ENCODE measurements at places on chromosomes 13 and 19.

- DNase-seq: no peak
Measured at GRCh38 chr19:30812099-30812678, 440.0 kb downstream of the ZNF536 start.

GRCh38 chr13:33544308-33544707, 258.8 kb upstream of the STARD13 start:
- DNase-seq: no peak

DNA sequence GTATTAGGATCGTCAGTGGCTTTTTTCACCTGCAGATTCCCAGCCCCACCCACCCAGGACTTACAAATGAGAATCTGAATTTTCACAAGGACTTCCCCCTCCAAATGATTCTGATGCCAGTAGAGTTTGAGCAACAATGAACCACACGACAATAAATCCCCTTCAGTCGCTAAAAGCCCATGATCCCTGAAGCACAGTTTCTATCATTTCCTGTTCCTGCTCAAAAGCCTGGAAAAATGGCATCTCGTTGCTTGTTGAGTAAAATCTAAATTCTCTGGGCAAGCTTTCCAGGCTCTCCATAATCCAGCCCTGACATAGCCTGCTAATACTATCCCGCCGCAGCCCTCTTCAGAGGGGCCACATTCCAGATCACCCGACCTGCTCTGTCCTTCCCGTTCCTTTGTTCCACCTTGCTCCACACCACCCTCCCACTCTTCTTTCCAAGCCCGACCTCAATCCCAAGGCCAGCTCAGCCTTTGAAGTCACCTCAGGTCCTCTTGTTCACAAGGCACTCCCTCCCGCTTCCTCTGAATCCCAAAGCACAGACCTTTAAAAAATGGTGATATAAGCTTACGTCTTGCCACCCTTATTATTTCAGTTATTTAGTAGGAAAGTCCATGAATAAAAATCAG, 67.9 kb downstream of the NUFIP1 start:
- no peak for DNase-seq

DNA sequence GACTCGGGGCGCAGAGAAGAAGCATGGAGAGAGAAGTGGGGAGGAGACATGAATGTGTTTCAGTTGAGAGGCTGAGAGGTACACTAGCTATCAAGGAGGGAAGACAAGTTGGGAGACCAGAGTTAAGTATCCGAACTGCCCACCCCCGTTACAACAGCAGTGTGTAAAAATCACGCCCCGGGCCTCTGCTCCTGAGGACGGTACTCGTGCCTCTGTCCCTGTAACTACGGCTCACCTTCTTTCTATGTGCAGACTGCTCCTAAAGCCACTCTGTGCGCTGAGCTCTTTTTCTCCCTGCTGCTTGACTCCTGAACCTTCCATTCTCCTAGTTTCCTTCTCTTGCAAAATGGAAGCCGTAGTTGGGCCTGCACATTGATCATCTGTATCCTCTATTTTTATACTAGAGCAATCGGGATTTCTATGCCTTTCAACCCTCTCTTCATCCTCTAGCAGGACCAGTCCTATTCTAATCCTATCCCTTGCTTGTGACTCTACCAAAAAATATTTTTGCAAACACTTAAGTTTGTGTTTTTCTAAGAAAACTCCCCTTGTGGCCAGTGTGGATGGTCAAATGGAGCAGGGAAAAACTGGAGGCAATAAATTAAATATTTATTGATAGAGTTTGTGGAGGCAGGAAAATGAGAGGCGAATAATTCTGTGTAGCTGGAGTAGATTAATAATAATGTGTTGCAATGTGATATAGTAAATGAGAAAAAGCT, 569 bp downstream of the POLR1D start:
- no peak for DNase-seq

- DNase-seq: peak; percentile 32
Measured at GRCh38 chr13:99033814-99034213, 56.0 kb upstream of the DOCK9 start.

GRCh38 chr19:3062165-3063105, at the start of gene TLE5:
TSS of gene TLE5 (minus strand) at chr19:3062495. CDS start at chr19:3062200, 295 bp downstream.
- DNase-seq: peak; percentile 86

DNA sequence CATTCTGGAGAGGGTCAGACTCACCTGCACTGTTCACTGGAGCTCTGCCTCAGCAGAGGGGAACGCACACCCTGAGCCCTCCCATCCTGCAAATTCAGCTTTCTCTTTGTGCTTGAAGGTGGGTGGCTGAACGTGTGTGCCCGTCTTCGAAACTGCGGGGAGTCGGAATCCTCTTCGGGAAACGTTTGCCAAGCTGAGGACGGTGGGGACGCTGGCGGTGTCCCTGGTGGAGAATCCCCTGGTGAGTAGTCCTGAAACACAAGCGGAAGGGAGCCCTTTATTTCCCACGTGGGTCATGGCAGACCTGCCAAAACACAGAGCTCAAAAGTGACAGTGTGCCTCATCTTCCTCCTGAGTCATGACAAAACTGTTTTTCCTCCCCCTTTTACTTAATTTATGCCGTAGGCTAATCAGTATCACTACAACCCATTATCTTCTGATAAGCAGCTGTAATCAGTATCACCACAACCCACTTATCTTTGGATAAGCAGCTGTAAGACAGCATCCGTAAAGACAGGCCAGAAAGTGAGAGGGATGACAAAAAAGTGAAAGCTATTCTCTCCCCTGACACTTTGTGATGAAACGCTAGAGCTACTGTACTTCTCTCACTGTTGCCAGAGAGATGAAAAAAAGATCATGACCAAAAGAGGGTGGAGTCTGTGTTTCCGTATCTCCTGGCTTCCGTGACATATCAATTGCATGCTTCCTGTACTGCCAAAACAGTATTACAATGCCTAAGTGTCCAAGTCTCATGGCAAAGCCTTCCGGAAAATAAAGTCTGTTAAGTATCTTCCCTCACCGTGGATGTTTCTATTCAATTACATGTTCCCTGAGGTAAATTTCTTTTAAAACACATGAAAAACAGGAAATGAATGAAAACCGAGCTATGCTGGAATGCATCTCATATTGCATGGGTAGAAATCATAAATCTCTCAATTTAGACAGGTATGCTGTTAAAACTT, 155.5 kb downstream of the TBC1D4 start:
- peak; percentile 81 for DNase-seq

GRCh38 chr13:35448465-35448864, 28.0 kb downstream of the MAB21L1 start:
- no peak for DNase-seq

DNA sequence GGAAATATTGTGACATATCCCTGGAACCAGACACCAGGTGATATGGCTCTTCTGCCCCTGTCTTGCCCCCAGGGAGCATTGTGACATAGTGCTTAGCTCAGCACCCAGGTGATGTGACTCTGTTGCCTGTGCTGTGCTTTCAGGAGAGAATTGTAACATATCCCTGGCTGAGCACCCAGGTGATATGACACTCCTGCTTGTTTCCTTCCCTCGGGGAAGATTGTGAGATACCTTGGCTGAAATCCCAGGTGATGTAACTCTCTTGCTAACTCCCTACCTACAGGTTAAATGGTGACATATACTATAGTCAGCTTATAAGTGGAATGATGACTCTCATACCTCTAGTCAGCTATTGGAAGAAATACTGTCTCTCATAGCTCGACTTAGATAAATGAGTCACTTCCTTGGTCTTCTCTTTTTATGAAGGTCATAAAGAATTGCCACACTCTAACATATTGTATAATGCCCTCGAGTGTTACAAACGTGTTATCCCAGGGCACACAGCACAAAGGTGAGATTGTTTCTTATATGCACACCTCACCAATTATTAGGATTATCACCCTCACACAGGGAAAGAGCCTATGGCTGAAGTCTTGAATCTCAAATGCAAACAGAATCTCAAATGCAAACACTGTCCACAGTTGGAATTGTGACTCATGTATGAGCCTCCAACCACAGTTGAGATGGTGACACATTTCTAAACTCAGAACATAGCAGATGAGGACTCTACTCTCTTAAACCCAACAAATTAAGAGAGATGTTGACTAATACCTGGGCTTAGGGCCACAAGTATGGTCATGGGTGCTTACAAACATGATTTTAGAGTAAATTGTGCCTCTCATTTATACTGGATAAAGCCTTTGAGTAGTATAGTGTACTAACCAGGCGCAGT, 32.7 kb upstream of the ZNF254 start:
- DNase-seq: no peak

DNA sequence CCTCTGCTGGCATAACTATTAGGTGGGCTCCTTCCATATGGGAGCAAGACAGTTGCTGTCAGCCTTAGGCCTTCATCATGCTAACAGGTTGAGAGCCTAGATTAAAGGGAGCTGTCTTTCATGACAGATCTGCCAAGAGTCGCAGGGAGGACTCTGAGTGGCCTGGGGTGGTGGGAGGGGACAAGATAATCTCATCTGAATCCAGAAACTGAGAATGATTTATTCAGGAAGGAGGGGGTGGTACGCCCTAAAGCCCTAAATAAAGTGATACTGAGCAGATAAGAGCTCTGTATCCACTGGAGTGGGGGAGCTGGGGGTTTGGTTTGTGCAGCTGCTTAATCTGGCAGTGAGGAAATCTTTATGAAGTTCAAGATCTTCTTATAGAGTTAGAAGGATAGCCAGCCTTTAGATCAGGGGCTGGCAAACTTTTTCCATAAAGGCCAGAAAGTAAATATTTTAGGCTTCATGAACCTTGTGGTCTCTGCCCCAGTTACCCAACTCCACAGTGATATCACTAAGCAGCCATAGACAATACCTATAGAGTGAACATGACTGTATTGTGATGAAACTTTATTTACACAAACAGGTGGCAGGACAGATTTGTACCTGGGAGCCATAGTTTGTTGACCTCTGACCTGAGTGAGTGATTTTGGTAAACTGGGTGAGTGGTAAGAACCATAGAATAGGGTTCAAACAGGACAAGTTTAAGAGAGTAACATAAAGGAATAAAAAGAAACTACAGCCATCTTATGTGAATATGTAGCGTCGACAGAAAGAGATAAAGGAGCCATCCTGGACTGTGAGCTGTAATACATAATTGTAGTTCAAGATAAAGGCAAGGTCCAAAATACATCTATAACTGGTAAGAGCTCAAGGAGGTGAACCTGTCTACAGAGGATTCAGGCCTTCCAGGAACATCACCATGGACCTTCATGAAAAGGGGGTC, 9.8 kb upstream of the STK24 start:
- no peak for DNase-seq

- no peak for DNase-seq
Measured at GRCh38 chr19:23285948-23286347, 35.8 kb upstream of the ZNF724 start.

GRCh38 chr13:42967660-42968059, 24.4 kb downstream of the EPSTI1 start:
- DNase-seq: no peak

GRCh38 chr19:33641956-33642498, 20.3 kb downstream of the CHST8 start:
- DNase-seq: no peak

DNA sequence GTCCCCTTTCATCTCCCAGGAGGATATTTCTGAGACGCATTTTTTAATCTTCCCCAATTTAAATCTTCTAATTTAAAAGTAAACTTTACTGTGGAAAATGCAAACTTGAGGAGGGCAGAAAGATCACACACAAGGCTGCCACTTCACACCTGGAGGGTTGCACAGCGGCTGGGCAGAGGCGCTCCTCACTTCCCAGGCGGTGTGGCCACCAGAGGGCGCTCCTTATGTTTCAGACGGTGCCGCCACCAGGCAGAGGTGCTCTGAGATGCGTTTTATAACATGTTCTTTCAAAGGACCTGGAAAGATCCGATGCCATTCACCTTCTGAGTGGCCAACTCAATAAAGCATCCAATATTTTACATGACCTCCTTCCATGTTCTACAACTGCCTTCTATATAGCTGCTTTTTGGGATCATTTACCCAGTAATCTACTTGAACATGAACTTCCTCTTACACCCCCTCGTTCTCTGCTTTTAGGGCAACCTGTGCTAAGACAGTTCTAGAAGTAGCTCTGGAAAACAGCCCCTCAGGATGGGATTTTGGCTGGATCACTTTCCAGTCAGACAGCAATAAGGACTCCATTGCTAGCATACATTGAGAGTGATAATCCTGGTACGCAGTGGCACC, 14.8 kb upstream of the MTUS2 start:
- DNase-seq: no peak

DNA sequence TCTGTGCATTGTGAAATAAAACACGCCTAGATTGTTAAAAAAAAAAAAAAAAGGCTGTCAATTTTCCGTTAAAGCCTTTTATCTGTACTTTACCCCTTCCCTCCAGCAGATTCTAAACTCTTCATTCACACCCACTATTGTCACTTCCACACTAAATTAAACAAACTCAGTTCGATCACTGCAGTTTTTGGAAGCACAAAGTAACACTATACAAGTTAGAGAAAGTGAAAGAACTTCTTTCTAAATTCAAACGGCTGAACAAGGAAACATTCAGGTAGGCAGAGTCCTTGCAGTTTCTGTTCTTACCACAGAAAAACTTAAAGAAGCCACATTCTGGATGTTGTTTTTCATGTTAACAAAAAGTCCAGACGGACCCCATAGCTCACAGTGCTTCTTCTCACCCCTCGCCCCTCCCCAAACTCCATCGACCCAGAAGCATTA, 27.5 kb upstream of the UBE2L5 start:
- DNase-seq: peak; percentile 54

DNA sequence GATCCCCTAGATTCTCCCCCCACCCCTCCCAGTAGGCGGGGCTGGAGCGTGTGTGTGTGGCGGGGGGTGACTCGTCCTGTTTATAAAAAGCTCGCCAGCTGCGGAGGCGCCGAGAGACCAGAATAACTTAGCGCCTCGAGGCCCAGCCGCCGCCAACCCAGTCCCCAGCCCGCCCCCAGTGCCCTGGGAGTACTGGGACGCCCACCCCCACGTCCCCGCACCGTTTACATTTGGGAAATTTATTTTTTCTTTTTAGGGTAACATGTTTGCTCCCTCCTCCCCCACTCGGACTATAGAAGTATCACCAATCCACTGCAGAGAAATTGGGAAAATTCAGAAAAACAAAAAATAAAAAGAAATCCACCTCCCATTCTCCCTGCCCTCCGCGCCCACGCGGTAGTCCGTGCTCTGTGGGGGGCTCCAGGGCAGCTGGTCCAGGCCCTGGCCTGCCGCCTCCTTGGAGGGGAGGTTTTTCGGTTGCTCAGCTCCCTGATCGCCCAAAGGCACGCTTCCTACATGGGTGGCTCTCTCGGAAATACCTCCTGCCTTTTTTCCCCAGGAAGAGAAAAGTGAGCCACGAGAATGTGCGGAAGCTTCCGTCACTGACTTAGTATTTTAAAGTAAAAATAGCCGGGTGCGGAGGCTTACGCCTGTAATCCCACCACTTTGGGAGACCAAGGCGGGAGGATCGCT, 1.5 kb upstream of the RAB3A start:
- peak; percentile 56 for DNase-seq

GRCh38 chr19:49594157-49594992, 3.4 kb downstream of the PRR12 start:
- no peak for DNase-seq

GRCh38 chr19:35265900-35266519, 2.8 kb upstream of the USF2 start:
- no peak for DNase-seq

- DNase-seq: no peak
Measured at GRCh38 chr13:110305544-110305943, 1.4 kb downstream of the COL4A1 start.

DNA sequence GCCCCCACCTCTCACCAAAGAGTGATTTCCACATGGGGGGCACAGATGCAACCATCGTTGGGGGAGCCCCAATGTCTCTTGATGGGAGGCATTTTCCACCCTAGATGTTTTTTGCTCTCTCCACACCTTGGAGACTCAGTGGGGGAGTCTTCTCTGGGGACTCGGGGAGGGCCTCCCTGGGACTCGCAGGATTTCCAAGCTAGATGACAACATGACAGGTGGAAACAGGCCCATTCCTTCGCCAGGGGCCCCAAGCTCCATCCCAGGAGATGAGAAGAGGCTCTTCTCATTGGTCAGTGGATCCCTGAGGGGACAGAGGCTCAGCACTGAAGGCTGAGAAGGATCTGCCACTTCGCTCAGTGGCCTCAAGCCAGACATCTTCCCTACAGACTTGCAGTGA, 12.7 kb upstream of the KIR2DL4 start:
- no peak for DNase-seq

All from CD4-positive, alpha-beta T cell treated with Interleukin-12 subunit alpha and Interleukin-12 subunit beta, for 1 hour (primary cell).